ENCODE measurements at places on chromosomes 2 and 18.

- no peak for DNase-seq
These were observed 28.7 kb upstream of the IL1RL1 start for GRCh38 chr2:102282678-102283091.

GRCh38 chr2:232721261-232721660 lies 24.1 kb downstream of the GIGYF2 start:
- no peak for DNase-seq

GRCh38 chr2:40210968-40211353 lies 240.9 kb downstream of the SLC8A1 start:
- no peak for DNase-seq

DNA sequence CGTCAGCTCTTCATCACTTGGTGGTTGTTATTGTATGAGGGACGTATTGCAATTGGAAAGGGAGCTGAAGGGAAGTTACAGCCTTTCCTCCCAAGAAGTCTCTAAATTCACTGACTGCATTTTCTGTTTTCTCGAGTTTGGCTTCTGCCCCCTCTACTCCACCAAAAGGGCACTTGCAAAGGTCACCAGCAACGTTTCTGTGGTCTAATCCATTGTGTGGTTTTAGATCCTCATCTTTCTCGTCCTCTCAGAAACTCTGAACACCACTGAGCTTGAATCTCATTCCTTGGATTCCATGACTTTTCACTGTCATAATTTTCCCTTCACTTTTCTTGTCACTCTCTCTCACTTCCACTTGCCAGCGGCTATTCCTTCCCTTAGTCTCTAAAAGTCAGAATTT lies 308.0 kb downstream of the AFF3 start:
- DNase-seq, result no peak

- DNase-seq, result no peak
These were observed 198.4 kb downstream of the BABAM2 start for GRCh38 chr2:28088970-28089369.

- no peak for DNase-seq
These were observed 51.2 kb upstream of the DAPL1 start for GRCh38 chr2:158743879-158744278.

DNA sequence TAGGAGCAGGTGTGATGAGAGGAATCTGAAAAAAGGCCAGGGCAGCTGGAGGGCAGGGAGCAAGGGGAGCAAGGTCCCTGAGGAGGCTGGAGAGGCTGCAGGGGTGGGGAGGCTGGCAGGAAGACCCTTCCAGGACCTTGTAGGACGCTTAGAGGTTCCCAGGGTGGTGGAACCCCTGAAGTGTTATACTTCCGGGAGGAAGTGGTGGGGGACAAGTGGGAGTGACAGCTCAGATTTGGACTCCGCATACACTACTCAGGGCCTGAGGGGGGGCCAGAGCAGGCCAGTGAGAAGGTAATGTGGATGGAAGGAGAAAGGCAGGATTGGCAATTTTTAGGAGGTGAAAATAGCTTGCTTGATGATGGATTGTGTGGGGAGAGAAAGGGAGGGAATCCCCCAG lies 1.9 kb upstream of the NCAPH start:
- no peak for DNase-seq

DNA sequence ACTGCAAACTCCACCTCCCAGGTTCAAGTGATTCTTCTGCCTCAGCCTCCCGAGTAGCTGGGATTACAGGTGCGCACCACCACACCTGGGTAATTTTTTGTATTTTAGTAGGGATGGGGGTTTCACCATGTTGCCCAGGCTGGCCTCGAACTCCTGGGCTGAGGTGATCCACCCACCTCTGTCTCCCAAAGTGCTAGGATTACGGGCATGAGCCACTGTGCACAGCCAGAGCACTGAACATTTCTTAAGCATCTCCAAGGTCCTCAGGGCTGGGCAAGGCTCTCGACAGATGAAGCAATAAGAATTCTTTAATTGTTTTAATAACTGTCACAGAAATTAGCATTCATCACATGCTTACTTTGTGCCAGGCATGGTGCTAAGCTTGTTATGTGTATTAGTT lies 4.1 kb downstream of the ATOH8 start:
- DNase-seq, result no peak

GRCh38 chr2:23494286-23494685 lies 109.3 kb downstream of the KLHL29 start:
- no peak for DNase-seq

DNA sequence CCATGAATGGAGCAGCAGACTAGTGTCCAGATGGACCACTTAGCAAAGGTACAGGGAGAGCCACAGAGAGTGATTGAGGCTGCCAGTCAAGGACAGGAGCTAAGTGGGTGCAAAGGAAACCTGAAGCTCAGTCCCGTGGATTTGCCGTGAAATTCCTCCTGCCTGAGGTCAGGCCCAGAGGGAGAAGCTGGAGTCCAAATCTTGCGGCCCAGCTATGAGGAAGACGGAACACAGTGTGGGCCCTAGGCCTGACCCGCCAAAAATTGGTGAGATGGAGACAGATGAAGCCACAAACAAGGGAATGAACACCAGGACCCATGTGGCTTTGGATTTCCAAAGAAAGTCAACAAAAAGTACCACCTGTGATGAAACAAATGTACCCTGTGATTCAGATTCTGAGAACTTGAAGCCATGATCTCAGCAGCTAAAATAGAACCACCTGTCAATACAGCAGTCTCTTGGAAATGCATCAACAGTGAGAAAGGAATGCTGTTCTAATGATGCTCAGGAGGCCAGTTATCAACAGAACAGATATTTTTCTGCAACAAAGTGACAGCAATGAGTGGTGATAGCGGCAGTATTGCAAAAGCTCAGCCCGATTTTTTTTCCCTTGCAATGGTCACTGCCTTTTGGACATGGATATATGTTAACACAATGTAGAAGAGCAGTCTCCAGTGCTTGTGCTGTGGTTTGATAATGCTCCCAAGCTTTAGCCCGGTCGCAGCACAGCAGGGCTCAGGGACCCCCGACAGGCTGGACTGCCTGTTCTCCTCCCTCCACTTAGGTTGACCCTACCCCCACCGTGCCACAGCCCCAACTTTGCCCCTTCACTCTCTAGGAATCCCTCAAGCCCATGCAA lies 10.7 kb downstream of the COL6A3 start:
- DNase-seq, result no peak

DNA sequence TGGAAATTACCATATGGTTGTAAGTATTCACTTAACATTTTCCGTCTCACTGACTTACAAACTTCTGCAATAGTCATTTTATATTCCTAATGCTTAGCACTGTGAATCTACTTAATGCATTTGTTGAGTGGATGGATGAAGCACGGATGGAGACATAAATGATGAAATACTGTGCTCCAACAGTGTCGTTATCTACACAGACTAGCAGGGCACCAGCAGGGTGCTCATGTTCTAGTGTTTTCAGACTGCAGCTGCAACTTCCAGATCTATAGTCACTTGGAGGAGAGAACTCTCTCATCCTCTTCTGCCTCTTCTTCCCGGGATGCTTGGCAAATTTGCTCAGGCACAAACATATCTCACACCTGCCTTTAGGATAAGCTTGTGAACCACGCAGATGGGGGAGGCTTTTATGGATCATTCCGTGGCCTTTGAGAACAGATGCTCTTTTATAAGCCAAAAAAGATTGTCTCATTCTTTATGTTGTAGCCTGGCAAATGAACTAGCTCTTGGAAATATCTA lies 797.7 kb downstream of the MBD2 start:
- DNase-seq, result no peak

DNA sequence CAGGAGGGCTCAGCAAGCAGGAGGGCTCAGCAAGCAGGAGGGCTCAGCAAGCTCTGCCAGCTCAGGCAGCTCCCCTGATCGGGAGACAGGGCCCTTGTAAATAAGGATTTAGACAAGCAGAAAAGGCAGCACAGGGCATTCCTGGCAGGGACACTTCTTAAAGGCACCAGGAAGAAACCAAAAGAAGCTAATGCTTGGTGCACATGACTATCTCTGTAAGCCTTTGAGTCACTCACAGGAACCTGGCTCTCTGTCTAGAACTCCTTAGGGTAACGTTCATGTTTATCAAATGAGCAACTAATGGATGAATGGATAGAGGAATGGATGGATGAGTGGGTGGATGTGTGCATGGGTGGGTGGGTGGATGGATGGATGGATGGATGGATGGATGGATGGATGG lies 28.4 kb downstream of the TMEM37 start:
- DNase-seq, result no peak

DNA sequence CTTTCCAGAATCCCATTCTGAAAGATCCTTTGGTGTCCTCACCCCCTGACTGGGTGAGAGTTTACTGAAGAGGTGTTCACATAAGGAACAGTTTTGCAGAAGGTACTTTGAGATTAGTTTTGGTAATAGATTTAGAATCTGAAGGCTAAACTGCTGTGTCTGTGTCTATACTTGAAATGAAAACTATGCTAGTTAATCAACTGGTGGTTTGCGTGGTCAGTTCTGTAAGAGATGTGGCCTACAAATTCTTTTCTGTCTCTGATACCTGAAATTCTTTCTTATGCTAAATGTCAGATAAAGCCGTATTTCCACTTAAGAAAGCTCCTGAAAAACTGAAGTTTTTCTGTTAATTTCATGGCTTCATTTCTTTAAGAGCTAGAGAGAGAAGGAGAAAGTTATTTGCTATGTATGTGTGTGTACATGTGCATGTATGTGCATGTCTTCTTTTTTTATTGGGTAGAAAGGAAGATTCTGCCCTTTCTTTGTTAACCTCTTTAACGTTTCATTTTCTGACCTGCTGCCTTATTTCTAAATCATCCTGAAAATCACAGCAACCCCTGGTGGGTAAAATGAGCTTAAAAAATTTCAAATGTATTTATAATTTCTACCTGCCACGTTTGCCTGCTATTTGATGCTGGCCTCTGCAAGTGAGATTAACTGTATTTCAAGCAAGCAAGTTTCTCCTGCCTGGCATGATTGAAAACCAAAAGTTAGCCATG lies 552.0 kb upstream of the NRP2 start:
- DNase-seq, result no peak

GRCh38 chr2:238523158-238524110 lies 96.7 kb downstream of the ASB1 start:
- no peak for DNase-seq

DNA sequence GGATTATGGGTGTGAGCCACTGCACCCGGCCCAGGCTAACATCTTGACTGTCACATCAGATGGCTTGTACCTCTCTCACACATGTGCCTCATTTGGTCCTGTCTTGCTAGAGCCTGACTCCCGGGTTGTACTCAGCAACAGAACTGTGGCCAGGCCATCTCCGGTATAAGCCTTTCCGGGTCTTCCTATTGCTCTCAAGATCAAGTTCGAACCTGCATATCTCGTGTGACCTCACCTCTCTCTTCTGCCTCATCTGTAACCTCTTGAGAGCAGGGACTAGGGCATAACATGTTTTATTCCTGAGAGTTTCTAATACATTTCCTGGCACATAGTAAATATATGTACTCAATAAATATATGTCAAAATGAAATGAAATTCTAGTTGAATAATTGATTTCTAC lies 114.0 kb downstream of the ACAA2 start:
- DNase-seq, result no peak

DNA sequence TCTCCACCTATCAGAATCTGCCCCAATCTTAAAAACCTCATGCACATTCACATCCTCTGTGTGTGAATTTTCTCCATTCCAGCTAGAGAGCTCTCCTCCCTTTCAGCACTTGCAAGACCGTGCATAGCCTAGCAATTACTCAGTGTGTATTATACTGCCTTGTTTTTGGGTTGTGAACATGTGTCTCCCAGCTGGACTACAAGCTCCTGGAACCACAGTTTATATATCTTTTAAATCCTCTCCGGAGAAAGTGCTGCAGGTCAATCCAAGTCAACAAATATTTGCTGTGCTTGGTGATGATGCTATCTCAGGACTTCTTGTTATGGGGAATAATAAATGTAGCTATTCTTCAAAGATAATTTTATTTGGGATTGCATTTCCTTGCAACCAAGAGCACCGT lies 58.2 kb upstream of the MEX3C start:
- no peak for DNase-seq

DNA sequence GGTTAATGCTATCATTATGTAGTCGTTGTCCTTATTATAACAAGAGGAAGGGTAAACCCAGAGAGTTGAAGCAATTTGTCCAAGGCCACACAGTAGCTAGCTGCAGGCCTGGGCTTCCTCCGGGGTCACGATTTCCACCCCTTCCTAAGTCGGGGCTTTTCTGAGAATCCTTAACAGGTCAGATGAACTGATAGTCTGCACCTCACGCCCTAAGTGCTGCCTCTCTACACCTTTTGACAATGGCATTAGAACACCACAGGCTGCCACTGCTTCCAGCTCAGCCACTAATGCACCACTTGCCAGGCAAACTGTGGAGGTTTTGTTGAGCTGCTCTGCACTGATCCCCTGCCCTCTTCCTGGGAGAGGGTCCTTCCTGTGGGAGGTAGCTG lies 37.7 kb downstream of the FOSL2 start:
- DNase-seq, result no peak

DNA sequence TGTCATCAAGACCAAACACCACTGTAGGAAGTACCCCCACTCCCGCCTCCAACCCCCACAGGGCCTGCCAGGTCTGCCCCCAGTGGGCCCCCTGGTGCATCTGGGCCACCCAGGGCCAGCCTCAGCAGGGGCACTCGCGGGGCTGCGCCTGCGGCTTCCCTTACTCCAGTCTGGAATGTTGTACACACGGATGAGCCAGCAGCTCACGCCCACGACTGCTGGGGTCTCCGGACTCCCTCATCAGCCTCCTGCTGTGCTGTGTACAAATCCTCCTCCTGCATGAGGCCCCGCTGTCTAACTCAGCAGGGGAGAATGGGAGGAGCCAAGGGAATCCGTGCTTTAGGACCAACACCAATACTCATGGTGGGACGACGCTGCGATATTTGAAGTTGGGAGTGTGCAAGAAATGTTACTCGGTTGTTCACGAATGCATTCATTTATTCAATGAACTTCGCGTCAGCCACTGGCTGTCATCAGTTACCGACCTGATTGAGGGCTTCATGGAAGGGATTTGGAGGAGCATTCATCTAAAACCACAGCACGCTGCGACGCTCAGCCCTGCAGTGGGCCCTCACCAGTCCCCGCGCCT lies 654 bp upstream of the ASB1 start:
- no peak for DNase-seq

DNA sequence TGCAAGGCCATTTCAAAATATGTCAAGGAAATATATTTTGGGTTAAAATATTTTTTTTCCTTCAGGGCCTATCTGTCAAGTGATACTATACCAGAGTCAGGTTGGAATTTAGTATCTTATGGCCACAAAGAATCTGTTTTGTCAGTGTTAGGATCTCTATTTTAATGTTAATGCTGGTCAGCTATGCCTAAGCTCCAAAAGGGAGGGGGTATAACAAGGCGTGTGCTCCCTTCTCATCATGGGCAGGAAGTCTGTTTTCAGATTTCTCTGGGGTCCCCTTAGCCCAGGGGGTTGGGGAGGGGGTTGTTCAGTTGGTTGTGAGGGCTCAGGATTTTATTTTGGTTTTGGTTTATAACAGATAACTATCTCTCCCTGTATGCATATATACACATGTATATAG lies 126.4 kb downstream of the TMEM163 start:
- no peak for DNase-seq

GRCh38 chr2:38104598-38104997 lies 28.6 kb upstream of the CYP1B1 start:
- DNase-seq, result no peak

GRCh38 chr2:143933946-143934569 lies 585.9 kb downstream of the ZEB2 start:
- DNase-seq, result no peak
